Esophagus squamous epithelium (tissue), 5 donors: ENCODE measurements at places on chromosomes 12 and 14. TPM values are rescaled to one million over a fixed set of nuclear protein-coding genes. Genes with fewer than 3 reads are reported as not detected.

- DNase-seq = no peak
Measured at GRCh38 chr12:25675808-25676207, 122.7 kb upstream of the LMNTD1 start.

DNA sequence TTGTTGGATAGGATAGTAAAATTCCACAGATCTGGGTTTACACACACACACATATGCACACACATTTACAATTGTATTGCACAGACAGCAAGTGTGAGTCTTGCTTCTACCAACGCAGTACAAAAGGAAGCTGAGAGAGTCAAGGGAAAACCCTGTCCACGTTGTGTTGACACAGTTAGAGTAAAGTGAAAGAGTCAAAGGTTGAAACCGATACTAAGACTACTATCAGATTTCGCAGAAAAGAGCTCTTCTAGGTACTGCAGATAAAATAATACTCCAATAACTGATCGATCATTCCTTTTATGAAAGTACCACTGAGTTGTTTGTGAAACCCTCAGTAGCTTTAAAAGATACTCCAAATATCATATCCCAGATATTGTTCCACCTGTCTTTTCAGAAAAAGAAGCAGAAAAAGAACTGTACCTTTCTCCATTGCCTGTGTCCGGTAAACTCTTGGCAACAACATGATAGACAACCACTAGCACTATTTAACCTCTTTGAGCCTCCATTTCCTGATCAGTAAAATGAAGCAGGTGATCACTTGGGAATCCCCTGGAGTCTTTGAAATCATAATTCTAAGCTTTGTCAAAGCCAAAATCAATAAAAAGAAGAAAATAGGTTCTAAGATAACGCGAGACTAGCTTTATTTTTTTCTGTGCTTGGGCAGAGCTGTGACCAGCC is 224.6 kb upstream of the FOXN3 start:
- DNase-seq = no peak

- no peak for DNase-seq
Measured at GRCh38 chr14:47365233-47365632, 310.2 kb downstream of the MDGA2 start.

Gene OR11H6
- total RNA-seq = not detected

Gene KHNYN
- 68.9 TPM for total RNA-seq

DNA sequence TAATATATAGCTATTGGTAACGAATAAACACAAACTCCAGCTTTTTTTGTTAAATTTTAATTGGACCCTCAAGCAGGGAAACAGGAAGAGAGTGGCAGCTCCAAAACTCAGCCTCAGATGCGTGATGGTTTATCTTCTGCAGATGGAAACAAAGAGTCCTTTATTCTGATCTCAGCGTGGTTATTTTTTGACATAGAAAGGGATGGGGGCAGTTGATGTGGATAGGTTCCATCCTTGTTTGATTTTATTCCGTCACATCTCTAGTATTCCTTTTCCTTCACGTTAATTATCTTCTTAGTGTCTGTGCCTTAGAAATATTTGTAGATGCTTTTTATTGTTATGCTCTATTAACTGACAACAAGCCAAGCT is 447.6 kb upstream of the SEL1L start:
- no peak for DNase-seq

DNA sequence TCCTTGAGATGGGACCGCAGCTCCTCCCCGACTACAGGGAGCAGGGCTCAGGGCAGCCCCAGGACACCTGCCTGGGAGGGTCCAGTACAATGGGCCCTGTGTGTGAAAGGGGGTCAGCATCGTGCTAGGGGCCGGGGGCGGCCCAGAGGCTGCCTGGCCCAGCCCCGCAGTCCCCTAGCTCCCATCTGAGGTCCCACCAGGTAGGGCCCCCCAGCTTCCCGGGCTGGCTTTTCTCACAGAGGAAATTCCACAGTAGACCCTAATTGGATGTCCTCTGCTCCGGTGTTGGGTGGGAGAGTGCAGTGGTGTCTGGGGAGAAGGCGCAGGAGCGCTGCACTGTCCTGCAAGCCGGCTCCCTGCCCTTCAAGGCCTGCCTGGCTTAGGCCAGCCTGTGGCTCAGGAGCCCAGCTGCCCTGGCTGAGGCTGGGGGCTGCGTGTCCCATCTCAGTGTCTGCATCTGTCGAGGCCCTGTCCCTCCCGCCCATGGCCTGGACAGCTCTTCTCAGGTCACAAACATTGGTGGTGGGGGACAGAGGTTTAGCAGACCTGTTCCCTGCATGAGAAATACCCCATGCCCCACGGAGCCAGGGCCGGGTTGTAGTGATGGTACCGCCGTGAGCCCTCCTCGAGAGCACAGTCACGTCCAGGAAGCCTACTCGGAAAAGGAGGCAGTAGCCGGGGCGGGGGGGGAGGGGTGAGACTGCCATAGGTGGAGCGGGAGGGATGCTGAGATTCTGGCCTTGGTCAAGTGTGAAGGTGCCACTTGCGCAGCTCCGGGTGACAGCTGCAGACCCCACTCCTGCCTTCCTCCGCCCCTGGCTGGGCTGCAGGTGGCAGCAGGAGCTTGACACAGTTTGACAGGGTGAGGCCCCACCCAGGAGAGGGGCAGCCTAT is 11.6 kb downstream of the HIP1R start:
- no peak for DNase-seq

DNA sequence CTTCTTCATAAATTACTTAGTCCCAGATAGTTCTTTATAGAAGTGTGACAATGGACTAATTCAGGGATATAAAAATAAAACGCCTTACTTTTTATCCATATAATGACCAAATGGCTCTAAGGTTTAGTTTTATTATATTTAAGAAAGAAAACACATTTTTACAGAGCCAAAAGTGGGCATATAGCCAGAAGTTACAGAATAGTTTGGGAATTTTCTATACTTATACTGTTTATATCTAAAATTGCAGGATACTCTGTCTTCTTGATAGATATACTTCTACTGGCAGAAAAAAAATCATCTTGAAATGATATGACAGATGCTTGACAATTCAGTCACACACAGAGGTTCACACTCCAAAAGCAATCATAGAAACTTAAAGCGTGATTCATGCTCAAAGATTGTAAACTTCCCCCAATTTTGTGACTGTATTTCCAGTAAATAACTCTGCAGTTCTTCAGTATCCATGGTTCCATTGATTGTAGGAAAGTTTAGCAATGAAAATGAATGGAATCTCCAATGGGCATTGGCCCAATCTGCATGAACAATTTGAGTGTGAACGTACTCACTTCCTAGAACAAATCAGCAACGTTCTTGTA is 307.8 kb downstream of the NOVA1 start:
- no peak for DNase-seq

Gene TMX1
- 39.5 TPM for total RNA-seq

DNA sequence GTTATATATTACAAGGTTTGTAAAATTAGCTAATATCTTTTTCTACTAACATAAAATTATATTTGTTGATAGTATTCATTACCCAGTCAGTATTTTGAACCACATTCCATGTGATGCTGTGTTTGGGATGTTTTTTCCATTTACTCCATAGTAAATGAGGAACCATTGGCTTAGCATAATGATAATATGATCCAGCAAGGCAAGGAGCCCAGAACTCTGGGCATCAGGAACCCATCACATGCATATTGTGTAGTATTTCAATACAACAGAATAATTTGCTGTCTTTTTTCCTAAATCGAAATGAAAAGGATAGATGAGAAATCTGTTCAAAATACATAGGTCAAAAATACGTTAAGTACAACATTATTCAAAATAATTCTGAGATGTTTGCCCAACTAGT is 48.7 kb upstream of the GARIN2 start:
- no peak for DNase-seq

Gene PRKD1
- 3.2 TPM for total RNA-seq

DNA sequence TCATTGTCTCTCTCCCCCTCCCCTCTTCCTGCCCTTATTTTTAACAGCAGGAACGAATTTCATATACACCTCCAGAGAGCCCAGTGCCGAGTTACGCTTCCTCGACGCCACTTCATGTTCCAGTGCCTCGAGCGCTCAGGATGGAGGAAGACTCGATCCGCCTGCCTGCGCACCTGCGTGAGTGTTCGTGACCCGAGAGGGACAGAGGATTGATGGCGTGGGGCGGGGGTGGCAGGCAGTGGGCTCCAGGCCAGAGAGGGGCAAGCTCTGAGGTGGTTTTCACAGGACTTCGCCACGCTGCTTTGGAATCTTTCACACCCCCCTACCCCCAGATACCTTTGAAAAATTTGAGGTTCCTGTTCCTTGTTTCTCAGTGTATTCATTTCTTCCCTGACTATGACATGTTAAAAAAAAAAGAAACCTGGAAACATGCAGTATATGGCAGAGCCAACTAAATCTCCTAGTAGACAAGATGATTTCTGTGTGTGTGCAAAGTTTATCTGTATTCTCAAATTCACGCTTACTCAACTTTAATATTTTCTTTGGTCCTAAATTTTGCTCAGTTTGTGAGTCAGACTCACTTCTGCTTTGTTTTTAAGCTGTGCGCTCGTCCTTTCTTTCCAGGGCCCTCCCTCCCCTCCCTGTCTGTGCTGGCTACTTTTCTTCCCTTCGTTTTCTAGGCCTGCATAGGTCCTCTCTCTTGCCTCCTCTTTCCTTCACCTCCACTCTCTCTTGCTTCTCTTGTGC is 103.1 kb downstream of the ETV6 start:
- DNase-seq = no peak

DNA sequence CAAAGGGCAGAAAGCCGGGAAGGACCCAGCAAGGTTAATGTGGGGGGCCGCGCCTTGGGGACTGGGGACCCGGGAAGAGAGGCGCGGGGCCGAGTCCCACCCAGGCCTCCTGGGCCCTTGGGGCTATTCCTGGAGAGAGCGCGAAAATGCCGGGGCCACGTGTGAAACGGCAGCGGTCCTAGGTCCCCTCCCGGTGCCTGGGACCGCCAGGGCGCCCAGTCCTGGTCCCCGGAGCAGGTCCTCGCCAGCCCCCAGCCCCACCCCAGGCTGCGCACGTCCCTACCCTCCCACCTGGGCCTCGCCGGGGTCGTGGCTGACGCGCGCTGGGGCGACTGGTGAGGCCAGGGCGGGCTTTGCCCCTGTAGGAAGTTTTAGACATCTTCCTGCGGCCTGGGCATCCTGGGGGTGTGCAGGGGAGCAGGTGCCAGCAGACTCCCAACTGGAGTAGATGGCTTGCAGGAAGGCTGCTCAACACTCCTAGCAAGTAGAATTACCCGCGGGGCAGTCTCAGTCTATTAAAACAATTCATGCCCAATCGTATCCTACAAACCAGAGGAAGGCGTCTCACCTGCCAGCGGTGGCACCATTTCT is 708 bp downstream of the FAR2 start:
- no peak for DNase-seq

GRCh38 chr14:50961605-50962221 is 17.4 kb upstream of the PYGL start:
- no peak for DNase-seq

DNA sequence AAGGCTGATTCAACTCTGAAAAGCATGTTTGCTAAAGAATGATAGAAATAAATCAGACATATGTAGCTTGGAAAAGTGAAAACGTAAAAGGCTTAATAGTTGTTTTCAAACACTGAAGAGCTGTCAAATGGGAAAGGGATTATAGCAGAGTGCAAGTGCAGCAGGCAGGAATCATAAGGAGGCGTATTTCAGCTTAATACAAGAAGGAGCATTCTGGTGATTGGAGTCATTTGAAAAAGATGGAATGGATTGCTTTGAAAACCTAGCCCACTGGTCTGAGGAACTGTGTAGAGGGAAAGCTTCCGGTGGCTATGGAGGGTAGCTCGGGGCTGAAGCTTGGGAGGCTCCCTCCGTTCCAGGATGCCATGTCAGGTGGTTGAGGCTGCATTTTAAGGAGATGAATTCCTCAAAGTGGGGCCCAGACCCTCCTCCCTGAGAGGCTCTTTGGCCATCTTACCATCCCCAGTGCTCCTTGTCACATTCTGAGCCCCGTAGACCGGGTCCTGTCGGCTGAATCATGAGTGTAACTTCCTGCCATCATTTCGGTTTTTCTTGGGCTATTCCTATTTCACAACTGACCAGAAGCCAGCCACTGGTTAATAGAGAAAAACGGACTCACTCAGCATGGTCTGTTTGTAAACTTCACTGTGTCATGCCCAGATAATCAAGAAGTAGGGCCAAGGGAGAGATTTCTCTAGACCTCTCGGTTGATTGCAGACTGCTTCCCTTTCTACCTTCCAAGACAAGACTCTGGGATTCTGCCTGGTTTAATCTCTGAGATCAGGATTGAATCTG is 6.5 kb downstream of the WNT5B start:
- no peak for DNase-seq

Gene DCD
- not detected for total RNA-seq

Gene MDM1
- total RNA-seq = 14.1 TPM

Gene MANSC4
- total RNA-seq = not detected

- no peak for DNase-seq
Measured at GRCh38 chr14:62015945-62016344, 253.7 kb downstream of the SNAPC1 start.

DNA sequence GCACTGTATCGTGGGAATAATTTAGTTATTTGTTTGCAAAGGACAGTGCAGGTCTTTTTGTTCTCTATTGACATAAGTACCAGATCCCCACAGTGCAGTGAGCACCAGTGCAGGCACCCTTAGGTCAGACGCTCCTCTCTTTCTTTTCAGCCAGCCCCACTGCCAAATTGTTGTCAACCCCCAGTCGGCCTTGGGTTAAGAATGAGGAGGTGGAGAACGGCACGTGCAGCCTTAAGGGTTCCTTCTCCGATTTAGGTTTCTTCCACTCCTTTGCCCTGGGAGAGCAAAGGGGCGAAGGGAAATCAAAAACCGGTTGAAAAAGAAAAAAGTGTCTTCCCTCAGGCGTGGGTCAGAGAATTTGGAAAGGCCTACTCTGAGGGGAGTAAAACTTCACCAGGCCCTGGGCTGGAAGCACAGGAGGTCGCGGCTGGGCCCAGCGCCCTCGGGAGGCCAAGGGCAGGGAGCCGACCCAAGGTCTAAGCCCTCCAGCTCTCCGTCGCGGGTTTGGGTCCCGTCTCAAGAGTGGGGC is 4.3 kb downstream of the PAX9 start:
- no peak for DNase-seq

Gene TEX52
- not detected for total RNA-seq

DNA sequence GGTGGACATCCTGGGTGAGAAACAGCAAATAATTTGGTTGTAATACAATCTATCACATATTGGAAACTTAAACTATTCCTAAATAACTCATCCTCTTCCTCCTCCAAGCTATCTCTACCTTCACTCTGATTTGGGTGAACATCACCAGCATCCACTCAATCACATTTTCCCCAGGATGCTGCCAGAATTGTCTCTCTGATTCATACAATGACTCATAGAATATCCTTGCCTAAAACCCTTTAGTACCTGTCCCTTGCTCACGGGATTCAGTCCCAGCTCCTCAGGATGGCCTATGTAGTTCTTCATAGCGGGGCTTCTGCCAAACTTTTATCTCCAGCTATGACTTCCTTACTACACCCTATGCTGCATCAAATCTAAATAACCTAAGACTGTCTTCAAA is 146.8 kb downstream of the EMP1 start:
- no peak for DNase-seq

DNA sequence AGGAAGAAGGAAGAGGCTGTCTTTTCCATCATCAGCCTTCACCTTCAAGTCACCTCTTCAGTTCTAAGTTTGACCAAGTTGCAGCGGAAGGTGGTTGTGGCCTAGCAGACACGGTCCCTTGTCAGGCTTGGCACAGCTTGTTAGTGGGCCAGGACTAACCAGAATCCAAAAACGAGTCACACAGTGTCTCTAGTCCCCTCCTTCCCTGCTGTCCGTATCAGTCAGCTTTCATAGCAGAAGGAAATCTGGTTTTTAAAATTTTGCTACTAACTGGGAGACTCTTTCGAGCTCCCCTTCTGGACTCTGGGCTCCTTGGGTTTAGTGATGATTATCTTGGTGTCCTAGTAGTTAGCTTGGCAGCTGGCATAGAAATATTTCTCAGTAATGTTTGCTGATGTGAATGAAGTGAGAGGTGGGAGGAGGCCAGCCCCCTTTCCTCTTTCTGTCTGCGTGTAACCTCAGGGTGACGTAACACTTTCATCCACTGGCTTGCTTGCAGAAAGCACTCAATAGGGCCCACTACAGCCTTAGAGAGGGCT is 3.8 kb downstream of the ETV6 start:
- DNase-seq = no peak
